ENCODE measurements at places on chromosomes 5 and 9. TPM values are rescaled to one million over a fixed set of nuclear protein-coding genes. Genes with fewer than 3 reads are reported as not detected.

- DNase-seq, result peak; percentile 99
Measured at GRCh38 chr5:78779771-78780616, 131.4 kb upstream of the LHFPL2 start.

DNA sequence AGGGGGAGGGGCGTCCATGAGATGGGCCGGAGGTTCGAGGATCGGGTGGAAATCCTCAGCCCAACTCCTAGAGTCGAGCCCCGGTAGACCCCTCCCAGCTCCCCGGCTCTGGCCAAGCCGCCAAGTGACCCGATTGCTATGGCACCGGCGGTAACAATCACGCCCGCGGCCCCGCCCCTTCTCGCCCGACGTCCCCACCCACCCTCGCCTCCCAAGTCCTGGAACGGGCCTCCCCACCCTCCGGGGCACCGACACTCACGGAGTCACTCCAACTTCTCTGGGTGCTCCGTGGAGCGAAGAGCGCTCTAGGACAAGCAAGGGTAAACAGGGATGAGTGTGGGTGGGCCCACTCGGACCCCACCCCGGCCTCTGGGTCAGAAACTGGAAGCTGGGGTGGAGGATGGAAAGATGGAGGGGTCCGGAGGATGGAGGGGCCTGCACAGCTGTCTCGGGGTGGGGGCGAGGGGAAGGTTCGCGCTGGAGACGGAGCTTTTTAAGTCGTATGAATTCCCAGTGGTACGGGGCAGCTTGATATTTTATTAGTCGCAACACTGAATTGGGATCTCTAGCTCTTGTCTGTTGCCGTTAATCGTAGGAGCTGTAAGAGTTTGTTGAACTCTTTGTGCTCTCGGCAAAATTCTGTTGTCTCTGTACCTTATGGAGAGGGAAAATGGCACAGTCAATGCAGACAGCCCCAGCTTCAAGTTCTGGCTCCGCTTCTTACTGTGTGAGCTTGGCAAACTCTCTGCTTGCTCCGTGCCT lies at the start of gene SPACA9:
SPACA9 (plus strand) TSS at position 204 of the 762 bp plus-strand sequence. CDS start 5,050 bp downstream, outside the sequence.
- DNase-seq, result peak; percentile 46

DNA sequence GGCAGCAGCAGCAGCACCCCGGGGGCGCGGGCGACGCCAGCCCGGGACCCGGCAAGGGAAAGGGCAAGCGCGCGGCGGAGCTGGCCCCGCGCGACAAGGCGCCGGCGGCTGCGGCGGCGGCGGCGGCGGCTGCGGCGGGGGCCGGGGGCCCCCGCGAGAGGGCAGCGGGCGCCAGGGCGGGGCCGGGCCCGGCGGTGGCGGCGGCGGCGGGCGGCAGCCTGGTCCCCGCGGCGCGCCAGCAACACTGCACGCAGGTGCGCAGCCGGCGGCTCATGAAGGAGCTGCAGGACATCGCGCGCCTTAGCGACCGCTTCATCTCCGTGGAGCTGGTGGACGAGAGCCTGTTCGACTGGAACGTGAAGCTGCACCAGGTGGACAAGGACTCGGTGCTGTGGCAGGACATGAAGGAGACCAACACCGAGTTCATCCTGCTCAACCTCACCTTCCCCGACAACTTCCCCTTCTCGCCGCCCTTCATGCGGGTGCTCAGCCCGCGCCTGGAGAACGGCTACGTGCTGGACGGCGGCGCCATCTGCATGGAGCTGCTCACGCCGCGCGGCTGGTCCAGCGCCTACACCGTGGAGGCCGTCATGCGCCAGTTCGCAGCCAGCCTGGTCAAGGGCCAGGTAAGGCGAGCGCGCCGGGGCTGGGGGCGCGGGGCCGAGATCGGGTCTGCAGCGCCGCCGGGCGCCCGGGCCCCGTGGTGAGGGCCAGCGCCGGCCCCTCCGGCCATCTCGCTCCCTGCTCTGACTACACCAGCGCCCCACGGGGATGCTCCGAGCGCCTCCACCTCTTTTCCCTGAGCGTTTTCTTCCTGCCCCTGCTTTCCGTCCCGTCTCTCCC lies at the start of gene UBE2QL1:
UBE2QL1 (plus strand) TSS at position 238 of the 843 bp plus-strand sequence; CDS start at position 273, 35 bp downstream.
- DNase-seq, result peak; percentile 6

- peak; percentile 36 for DNase-seq
Measured at GRCh38 chr9:129898185-129898584, 62.9 kb downstream of the USP20 start.

The SH3TC2 gene
- 0.26 TPM for total RNA-seq

DNA sequence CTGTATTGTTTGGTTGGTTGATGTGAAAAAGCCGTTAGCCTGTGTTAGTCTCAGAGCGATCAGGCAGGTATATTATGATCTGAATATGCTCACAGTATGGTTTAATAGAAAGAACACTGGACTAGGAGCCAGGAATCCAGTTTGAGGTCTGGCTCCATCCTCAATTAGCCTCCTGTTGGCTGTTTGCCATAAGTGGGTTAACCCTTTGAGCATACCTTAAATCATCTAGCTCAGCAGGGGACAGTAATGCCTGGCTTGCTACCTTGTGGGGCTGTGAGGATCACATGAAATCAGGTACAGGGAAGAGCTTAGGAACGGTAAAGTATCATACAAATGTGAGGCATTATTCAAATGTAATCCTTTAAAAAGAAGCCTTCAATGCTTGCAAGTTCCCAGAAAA lies 104.7 kb downstream of the CMYA5 start:
- DNase-seq, result no peak

The EIF4EBP3 gene
- total RNA-seq, result 1.8 TPM

DNA sequence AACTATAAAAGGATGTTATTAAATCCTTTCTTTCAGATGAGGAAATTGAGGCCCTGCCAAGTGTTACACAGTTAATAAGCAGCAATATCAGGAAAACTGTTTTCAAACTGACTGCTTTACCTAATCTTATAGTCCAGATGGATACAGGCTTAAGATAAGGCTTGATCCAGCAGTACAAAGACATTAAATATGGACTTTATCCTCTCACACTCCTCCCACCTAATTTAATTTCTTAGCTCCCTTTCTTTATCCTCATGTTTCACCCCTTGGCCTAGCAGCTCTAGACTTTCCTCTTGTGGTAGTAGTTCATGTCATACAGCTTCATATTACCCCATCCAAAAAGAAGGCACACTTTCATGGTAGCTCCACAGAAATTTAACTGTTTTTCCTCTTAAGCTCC lies 164.5 kb downstream of the BAAT start:
- DNase-seq, result no peak

Measured in fibroblast of lung (primary cell).